ENCODE measurements at places on chromosomes 13 and 19.

DNA sequence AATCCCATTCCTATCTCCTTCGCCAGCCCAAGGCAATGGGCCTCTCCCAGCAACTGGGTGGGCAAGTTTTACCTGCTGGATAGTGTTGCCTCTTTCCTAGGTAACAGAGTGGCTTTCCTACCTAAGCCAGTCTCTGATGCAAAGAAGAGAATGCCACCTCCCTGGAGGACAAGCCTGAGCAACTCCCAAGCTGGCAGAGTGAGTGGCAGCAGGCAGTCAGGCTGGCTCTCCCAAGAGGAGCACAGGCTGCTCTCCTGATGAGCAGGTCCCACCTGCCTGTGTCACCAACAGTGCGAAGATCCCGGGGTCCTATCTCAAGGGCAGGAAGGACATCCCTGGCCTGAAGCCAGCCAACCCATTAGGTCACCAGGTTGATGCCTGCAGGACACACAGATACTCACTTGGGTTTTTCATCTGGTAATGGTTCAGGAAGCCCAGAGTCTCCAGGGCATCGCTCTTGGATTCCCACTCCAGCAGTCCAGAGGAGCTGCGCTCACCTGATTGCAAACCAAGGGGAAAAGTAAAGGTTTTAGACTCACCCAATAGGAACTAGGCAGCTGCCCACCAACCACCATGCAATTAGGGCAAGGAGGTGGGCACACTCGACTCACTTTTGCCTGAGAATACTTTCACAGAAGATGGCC is 5.5 kb upstream of the ECH1 start:
- no peak for DNase-seq

- no peak for DNase-seq
Measured at GRCh38 chr13:31824705-31825517, 85.6 kb downstream of the RXFP2 start.

GRCh38 chr13:64680739-64681138 is 2549.4 kb downstream of the PCDH9 start:
- DNase-seq, result no peak

DNA sequence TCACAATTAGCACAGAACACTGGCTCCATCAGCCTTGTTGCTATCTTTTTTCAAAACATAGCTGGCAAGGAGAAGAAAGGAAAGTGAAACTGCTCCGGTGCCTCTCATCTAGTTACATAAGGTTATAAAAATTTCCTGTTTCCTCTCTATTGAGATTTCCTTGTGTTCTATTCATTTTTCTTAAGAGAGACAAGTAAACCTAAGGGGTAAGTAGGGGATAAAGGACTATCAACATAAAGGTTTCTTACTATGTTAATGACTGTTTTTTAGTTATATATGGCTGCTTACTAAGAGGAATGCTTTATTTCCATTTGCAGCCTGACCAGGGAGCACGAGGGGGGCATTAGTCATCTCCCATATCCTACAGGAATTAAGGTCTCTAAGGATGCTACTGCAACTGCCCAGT is 73.2 kb upstream of the MLNR start:
- no peak for DNase-seq

- DNase-seq, result no peak
Measured at GRCh38 chr13:52459668-52460067, 4.4 kb downstream of the CKAP2 start.

- DNase-seq, result no peak
Measured at GRCh38 chr13:27635266-27635665, 13.6 kb downstream of the POLR1D start.

DNA sequence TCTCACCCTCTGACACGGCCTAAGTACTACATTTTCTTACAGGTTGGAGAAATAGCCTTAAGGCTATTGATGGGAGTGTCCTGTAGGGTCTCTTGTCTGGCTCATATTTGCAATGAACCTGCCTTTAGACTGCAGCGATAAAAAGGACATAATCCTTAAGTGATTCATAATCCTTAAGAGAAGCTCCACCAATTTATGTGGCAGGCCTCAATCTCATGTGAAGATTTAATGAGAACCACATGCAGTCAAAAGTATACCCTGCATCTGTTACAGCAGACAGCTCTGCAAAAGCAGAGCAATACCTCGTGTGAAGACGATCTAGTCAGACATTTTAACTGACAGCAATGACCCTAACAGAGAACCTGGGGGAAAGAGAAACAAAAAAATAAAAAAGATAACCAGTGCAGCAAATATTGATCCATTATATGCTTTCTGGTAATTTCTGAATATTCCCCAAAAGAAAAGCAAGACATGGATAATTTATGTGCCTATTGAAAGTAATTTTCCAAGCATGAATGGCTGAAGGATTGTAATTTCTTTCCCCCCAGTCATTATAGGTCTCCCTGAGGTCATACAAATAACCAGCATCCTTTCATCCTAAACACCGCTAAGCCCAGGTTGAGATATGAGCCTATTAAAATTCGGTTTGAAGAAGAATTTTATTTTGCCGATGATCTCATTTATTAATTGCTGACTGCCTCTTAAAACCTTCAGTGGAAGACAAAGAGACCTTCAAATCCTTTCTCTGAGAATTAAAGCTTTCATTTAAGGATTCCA is 321.8 kb upstream of the NBEA start:
- DNase-seq, result no peak

DNA sequence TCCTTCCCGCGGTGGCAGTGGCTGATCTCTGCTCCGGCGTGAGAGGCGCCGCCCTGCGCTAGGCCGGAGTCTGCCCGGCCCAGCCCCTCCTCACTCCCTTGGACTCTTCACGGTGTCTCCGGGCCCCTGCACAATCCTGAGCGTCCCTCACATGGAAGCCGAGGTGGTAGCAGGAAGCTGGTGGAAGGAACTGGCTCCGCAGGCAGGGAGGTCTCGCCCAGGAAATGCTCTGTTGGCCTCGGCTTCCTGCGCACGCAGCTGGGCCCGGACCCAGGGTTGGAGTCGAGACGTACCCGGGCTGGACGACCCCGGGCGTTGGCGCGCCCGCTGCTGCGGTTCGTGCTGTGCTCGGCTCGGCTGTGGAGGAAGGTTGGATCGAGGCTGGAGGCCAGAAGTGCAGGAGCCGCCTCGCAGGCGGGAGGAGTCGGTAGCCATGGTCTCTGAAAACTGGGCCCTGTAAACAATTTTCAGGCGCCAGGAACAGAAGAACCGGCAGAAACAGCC is 46.3 kb downstream of the ZNF724 start:
- no peak for DNase-seq

GRCh38 chr13:39446865-39447264 is 156.1 kb downstream of the LHFPL6 start:
- no peak for DNase-seq

DNA sequence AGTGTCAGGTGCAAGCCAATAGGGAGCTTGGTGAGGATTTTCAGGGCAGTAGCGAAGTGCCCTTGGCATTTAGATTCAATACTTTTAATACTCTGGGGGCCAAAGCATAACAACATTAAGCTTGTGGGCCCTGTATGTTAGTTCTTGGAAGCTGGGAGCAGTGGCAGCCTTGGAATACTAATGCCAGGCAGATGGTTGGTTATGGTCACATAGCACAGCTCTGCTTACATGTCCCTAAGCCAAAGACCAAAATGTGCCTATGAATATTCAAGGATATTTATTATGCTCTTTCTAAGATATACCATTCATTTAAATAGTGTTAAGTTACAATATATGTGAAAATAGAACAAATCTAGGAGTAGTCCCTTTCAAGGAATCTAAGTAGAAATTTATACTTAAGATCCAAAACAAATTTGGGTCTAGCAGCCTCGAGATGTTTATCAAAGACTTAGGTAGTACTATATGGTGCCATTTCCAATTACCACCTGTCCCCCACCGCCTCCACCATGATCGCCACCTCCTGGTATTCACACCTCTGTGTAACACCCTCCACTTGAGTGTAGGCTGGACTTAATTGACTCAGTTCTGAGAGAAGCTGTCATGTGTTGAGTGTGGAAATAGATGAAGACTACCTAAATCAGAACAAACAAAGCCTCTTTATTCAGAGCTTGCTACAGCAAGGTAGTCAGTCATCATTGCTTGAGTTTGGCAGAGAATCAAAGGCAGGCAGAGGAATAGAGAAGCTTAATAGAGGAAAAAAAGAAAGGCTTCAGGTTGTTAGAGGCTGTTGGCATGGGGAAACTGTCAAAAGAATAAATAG is 261.0 kb downstream of the GPC5 start:
- DNase-seq, result no peak

GRCh38 chr19:5588441-5588840 is 20.7 kb upstream of the TINCR start:
- no peak for DNase-seq

- DNase-seq, result no peak
Measured at GRCh38 chr13:30659980-30660379, 42.3 kb downstream of the USPL1 start.

DNA sequence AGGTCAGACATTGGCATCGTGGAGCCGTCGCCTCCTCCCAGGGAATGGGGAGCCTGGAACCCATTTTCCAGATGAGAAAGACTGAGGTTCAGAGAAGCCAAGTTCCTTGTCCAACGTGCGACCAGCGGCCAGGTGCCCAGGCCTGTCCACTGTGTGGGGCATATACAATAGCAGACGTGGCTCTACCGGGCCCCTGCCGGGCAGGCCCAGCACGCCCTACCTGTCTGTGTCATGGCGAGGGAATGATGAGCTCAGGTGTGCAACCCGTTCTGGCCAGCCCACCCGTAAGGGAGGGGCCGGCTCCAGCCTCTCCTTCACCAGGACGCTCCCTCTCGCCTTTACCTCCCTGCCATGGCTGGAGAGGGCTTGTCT is 837 bp downstream of the GNA15 start:
- DNase-seq, result no peak

DNA sequence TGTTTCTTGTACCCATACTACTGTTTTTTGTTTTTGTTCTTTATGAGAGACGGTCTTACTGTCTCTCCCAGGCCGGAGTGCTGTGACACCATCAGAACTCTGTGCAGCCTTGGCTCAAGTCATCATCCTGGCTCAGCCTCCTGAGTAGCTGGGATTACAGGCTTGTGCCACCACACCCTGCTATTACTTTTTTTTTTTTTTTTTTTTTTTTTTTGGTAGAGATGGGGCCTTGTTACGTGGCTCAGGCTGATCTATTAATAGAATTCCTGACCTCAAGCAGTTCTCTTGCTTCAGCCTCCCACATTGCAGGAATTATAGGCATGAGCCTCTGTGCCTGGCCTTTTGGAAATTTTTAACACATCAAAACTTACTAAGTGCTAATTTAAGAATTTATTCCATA is 2.9 kb upstream of the ZNF304 start:
- no peak for DNase-seq

- DNase-seq, result no peak
Measured at GRCh38 chr13:76644906-76645305, 241.3 kb downstream of the KCTD12 start.

DNA sequence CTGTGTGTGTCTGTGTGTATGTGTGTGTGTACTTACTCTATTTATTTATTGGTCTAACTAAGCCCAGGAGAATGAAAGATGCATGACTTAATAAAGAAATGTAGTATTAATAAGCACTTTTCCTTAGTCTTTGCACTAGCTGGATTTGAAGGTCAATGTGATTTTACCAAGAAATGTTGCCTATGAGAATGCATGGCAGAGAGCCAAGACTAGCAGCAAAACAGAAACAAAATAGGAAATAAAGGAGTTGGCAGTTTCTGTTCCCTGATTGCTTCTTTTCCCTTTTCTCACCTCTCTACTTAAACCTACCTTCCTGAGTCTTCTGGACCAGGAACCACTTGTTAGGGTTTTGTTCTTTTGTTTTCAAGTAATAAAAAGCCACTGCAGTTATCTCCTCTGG is 286.1 kb downstream of the KCTD12 start:
- DNase-seq, result no peak

GRCh38 chr13:35354285-35354684 is 122.2 kb downstream of the MAB21L1 start:
- DNase-seq, result no peak

DNA sequence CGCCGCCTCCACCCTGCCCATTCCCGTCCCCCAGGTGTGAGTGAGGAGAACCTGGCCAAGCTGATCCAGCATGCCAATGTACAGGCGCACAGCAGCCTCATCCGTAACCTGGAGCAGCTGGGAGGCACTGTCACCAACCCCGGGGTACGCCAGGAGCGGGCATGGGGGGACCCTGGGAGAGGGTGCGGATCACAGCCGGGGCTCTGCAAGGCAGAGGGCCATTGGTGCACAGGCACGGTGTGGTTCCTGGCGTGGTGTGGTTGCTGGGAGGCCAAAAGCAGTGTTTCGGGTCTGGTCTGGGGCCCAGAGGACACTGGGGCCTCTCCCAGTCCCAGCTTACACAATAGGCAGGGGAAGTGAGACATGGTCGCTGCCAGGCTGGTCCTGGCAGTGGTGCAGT is 8.3 kb downstream of the STXBP2 start:
- no peak for DNase-seq

GRCh38 chr13:89755729-89756492 is 1591.6 kb upstream of the MIR17HG start:
- no peak for DNase-seq

GRCh38 chr13:81498969-81499368 is 1158.0 kb upstream of the SPRY2 start:
- no peak for DNase-seq

DNA sequence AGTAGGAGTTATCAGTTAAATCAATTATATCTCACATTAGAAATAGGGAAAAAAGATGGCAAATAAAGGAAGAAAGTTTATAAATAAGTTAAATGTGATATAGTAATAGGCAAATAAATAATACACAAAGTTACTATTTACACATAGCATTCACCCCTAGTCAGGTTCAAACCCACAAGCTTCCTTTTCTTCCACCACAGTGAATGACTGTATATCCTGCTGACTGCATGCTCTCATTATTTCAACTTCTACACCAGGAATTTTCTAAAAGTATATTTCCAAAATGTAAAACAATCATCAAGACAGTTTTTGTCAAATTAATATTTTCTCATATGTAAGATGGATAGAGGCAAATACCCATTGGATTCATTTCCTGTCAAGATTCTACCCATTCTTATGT is 548.6 kb upstream of the SLITRK5 start:
- no peak for DNase-seq

DNA sequence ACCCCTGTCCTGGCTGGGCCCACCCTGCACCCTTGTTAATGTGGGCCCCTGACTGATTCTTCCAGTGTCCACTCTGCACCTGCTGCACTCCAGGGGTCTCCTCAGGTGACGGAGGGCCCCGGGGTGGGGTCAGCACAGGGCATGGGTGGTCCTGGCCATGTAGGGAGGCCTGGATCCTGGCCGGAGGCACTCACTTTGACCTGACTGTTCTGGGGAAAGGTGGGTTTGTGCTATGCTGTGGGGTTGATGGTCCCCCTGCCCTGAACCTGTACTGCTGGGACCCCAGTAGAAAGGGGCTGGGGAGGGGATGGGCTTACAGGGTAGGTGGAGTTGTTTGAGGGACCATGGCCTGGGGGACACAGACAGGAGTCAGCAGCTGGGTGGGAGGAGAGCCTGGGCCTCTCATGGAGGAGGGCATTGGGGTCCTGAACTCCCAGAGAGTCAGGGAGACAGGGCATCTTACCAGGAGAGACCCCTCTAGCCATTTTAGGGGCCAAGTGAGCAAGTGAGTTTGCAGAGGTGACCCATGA is 25.8 kb upstream of the CEACAM1 start:
- no peak for DNase-seq

DNA sequence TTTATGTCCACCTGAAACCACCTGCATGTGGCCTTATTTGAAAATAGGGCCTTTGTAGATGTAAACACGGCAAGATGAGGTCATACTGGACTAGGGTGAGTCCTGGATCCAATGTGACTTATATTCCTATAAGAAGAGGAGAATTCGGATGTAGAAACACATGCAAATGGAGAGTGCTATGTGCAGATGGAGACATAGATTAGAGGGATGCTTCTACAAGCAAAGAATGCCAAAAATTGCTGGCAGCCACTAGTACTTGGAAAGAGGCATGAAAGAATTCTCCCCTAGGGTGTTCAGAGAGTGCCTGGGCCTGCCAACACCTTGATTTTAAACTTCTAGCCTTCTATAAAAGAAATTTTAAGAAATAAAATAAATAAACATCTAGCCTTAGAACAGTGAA is 226.1 kb downstream of the RFC3 start:
- DNase-seq, result no peak

Data from NCI-H774 (cell line).